Stimulated activated CD4-positive, alpha-beta T cell treated with anti-CD3 and anti-CD28 coated beads, Interleukin-15, amount 100 ng/mL, for 1 hour (primary cell): ENCODE measurements at places on chromosomes 1 and 21.
A peak's percentile ranks its signal among the peaks of the same experiment; 100 is the strongest.

- no peak for DNase-seq
Measured at GRCh38 chr1:65836686-65837085, 44.0 kb downstream of the PDE4B start.

- DNase-seq = no peak
Measured at GRCh38 chr1:204960306-204961125, 82.5 kb upstream of the CNTN2 start.

DNA sequence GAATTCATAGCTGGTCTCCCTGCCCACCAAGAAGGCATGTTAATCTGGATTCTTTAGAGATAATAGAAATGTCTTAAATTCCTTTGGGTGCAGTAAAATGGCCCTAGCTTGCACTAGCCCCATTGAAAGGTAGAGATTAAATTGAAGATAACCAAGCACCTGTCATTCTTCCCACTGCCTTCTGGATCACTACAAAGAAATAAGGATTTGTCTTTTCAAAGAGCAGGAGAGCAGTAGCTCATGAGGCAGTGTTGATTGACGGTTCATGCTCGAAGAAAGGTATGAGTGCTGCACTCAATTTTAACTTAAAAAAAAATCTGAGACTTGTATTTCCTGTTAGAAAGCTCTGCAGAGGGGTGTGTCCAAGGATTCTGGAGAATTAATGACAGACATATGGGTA is 74.9 kb upstream of the F3 start:
- no peak for DNase-seq

DNA sequence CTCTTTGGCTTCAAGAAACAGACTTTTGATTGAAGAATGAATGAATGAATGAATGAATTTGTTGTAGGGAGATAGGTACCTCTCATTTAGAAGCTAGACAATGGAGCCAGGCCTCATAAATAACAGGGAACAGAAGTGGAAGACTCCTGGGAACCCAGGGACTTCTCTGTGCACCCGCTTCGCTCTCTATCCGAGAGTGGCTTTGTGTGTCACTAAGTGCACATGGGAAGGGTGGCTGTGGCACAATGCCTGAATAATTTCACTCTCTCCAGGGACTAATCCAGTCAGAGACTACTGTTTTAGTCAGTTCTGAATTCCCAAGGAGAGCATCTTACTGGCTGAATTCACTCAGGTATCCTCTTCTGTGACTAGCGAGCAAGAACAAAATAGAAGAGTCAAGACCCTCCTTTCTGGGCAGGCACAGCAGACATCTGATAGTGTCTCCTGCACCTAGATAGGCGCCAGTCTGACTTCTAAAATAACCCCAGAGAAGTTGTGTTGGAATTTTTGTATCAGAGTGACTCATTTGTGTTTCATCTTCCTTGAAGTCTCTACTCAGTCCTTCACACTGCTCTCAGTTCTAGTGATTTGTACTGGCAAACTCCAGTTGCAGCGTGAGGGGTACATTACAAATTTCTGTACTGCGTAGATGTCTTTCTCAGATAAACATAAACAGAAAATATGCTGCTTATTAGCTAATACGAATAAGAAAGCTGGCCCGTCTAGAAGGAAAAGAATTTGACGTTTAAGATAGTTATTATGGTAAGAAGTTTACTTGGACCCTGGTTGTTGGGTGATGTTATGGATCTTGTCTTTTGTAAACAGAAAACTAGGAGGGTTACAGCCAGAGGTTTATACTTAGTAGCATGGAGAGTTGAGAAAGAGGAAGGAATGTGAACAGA is 34.0 kb downstream of the BACH1 start:
- no peak for DNase-seq

- no peak for DNase-seq
Measured at GRCh38 chr1:11301601-11302000, 28.6 kb downstream of the UBIAD1 start.

- no peak for DNase-seq
Measured at GRCh38 chr1:159141584-159142390, 29.6 kb upstream of the CADM3 start.

GRCh38 chr1:27052527-27052926 is 39.9 kb upstream of the TENT5B start:
- no peak for DNase-seq

DNA sequence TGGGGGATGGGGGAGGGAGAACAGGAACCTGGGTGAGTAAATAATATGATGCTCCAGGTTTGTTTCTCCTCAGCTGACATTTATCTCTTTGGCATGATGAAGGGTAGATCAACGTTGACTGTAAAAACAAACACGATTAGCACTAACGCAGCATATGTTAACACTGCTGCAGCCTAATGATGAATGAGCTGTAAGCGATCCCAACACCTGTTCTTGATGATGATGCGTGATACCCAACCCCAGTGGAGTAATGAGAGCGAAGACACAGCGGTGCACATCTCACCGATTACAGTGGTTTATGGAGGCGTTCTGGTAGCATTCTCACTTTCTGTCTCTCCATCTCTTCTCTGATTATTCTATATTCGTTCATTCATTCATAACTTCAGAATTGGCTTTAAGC is 640.4 kb downstream of the USP25 start:
- no peak for DNase-seq

GRCh38 chr1:233597489-233597901 is 16.4 kb upstream of the KCNK1 start:
- no peak for DNase-seq

GRCh38 chr1:87869567-87869966 is 540.9 kb downstream of the LMO4 start:
- DNase-seq = no peak

DNA sequence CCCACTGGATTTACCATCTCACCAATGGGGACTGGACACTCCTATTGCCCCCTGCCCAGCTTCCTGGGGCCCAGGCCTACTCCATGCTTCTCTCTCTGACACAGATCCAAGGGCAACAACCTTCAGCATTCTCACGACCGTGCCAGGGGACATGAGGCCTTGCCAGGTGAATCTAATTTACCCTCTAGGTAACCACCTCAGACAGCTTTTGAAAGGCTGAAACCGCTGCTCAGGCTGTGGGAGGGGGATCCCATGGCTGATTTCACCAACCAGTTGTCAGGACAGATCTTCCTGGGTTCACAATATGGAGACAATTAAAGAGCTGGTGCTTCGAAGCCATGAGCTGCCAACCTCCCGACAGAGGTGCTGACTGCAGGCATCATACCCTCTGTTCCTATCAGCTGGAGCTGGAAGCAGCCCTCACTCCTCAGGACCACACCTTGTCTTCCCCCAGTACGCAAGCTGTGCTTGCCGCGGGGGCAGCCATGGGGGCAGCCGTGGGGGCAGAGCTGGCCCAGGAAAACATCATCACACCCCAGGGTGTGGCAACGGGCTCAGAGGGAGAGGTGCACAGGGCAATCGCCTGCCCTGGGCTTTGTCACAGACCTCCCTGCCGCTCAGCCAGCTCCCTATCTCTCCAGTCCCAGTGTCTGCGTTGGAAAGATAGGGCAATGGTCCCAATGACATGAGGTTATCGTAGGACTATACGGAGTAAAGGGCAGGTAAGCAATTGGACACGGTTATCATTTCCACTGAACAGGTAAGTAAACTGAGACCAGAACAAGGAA is 120.2 kb downstream of the DMRTB1 start:
- no peak for DNase-seq

DNA sequence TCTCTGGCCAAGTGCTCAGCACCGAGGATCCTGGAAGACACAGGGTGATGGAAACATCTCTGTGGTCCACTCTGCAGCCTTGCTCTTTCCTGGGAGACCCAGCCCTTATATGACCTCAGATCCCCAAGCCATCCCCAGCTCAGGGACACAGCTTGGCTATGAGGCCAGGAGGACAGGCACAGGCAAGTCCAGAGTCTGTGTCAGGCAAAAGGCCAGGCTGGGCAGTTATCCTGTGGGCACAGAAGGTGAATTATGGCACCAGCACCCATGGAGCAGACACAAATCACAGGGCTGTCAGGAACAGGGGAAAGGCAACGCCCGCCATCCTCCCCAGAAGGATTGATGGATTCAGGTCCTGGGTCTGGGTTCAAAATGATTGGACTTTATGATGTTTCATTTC is 52.1 kb upstream of the SCMH1 start:
- DNase-seq = no peak

DNA sequence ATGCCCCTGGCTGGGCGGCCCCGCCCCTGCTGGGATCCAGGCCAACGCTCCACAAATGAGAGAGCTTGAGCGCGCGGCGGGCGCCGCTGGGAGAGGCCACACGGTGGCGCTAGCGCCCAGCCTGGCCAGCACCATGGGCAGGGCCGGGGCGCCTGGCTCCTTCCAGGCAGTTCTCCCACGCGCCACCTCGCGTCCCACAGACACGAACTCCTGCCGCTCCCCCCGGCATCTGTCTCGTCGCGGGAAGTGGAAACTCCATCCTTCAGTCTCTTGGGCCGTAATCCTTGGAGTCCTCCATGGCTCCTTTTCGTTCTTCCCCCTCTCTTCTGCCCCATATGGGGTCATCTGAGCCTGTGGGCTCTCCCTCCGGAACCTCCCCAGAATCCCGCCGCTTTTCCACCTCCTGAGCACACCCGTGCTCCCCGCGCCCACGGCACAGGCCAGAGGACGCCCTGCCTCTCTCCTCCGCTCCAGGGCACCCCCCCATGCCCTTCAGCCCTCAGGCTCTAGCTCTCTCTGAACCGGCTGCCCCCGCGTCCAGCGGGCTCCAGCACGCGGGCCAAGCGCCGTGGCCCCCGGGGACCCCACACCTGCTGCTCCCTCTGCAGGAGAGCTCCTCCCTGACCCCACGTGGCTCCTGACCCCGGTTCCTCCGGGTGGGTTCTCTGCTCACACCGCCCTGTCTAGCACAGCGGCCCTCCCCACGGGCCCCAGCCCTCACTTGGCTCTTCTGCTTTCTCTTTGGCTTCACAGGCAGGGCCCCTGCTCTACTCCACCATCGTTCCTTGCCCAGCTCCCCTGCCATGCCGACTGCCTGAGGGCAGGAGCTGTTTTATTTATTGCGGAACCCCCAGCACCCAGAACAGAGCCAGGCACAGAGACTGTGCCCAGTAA is 31.9 kb upstream of the EDN2 start:
- DNase-seq = peak; percentile 31

GRCh38 chr1:35850051-35850450 is 33.0 kb upstream of the AGO1 start:
- DNase-seq = no peak

GRCh38 chr1:202304375-202304774 is 37.4 kb downstream of the UBE2T start:
- no peak for DNase-seq

- DNase-seq = no peak
Measured at GRCh38 chr1:159835862-159836525, 9.3 kb downstream of the SLAMF8 start.

- DNase-seq = no peak
Measured at GRCh38 chr1:186456729-186457255, 4.1 kb downstream of the PDC start.

- DNase-seq = no peak
Measured at GRCh38 chr1:170017478-170017877, 57.0 kb downstream of the KIFAP3 start.

GRCh38 chr1:61436491-61437120 is 288.3 kb downstream of the TM2D1 start:
- no peak for DNase-seq

GRCh38 chr1:23559136-23559984 is at the start of gene ID3:
Gene ID3 (minus strand): TSS chr1:23559501. CDS start chr1:23559426, 75 bp downstream.
- DNase-seq = peak; percentile 82

GRCh38 chr1:26784886-26785285 is 2.9 kb upstream of the PIGV start:
- DNase-seq = no peak

DNA sequence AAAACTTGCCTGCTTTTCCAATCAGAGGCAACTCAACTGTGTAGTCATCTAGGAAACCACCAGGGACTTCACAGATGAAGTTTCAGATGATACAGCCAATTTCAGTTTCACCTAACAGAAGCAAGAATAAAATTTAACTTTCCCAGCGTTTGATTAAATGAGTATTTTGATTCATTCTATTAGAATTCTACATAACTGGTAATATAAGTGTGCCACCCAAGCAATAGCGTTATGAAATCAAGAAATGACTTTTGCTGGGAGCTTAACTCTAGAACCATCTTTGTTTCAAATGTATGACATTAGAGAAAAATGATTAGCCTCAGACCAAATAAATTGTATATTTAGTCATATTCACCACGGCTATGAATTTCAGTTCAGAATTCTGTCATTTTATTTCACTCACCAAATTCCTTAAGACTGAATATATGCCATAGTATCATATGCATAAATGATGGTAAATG is 239.3 kb downstream of the NRIP1 start:
- no peak for DNase-seq

DNA sequence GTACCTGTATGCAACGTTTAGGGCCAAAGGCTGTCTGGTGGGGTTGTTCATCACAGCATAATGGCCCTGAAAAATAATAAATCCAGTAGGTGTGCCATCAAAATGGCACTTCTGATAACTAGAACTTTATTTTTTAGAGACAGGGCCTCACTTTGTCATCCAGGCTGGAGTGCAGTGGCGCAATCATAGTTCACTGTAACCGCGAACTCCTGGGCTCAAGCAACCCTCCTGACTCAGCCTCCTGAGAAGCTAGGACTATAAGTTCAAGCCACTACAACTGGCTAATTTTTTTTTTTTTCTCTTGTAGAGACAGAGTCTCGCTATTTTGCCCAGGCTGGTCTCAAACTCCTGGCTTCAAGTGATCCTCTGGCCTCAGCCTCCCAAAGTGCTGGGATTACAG is 4.7 kb downstream of the SNAPIN start:
- DNase-seq = no peak

GRCh38 chr1:90831910-90832309 is 114.8 kb upstream of the BARHL2 start:
- DNase-seq = no peak

- DNase-seq = no peak
Measured at GRCh38 chr1:214029796-214030195, 42.0 kb downstream of the PROX1 start.

- no peak for DNase-seq
Measured at GRCh38 chr1:66364578-66365391, 169.2 kb upstream of the SGIP1 start.

DNA sequence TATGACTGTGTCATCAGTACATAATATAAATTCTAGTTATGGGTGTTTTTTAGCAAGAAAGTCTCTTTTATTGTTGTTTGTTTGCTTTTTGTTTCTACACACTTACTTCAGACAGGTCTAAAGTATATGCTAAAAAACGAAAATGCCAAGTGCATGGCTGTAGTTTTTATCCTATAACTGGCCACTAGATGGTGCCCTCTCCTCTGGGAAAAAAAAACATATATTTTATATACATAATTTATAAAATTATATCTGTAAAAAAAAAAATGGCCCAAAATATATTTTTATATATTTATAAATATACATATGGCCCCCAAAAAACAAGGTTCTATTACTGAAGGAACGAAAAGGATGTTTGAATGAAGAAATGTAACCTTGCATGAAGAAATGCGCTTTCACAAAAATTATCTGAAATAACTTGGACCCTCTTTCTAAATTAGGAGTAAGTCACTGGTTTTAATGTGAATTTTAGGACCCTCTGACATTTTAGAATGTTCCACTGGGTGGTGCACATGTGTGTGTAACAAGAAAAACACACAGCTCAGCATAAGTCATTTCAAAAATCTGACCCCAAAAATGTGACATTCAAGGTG is 93.5 kb downstream of the TTLL7 start:
- no peak for DNase-seq

- DNase-seq = no peak
Measured at GRCh38 chr1:239816081-239816782, 275.5 kb upstream of the FMN2 start.
